Activated CD4-positive, alpha-beta T cell treated with anti-CD3 and anti-CD28 coated beads, Interleukin-2, amount 50 U/mL, for 1 hour (primary cell): ENCODE measurements at places on chromosomes 6 and 20.
A peak's percentile ranks its signal among the peaks of the same experiment; 100 is the strongest.

DNA sequence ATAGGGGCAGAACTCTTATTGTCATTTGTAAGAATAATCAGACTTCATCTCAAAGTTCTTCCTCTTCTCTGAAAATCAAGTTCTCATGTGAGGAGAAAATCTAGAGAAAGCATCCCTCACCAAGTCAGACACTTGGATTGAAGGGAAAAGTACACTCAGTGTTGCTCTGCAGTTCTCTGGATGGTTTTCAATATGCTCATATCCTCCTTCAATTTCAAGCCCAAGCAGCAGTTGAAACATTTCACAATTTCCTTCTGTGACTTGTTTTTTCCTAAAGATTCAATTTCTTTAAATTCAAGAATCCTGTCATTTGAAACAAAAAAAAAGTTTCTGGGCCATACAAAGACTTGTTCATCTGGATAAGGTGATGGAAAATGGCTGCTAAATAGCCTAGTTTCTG is 140.2 kb upstream of the AHI1 start:
- DNase-seq, result no peak

DNA sequence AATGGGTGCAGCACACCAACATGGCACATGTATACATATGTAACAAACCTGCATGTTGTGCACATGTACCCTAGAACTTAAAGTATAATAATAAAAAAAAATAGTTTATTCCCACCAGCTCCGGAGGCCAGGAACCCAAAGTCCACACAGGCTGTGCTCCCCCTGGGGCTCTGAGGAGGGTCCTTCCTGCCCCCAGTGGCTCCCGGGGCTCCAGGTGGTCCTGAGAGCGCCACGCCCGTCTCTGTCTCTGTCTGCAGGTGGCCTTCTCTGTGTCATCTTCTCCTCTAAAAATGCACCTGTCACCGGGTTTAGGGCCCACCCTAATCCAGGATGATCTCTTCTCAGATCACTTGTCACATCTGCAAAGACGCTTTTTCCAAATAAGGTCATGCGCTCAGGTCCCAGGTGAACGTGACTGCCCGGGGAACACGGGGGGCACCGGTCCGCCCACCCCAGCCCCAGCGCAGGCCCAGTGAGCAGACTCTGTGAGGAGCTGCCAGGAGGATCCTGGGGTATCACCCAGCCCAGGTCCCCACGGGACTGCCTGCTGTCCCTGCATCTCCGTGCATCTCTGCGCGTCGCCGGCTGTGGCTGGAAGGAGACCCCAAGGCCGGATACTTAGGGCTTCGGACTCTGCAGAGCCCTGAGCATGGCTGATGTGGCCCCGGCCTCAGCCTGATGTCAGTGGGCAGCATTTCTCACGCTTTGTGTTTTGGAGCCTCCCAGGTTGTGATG is 11.8 kb downstream of the SLCO4A1 start:
- no peak for DNase-seq

GRCh38 chr20:53582574-53583351 is 10.9 kb downstream of the ZNF217 start:
- peak; percentile 35 for DNase-seq

GRCh38 chr6:140956571-140957369 is 1176.0 kb upstream of the GJE1 start:
- DNase-seq, result no peak

DNA sequence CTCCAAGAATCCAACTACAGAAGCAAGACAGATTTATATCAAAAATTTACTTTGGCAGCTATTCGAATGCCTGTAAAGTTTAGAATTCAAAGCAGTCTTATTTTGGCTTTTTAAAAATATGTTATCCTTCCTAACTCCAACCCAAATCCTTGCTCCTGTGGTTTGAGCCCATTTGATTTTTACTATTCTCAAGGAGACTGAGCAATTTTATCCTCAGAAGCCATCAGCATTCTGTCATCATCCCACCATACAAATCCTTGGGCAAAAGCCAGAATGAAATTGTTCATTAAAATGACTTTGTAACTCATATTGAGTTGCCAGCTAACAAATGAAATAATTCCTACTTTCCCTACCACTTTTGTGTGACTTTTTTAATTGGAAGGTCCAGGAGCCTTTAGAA is 392.8 kb downstream of the ADGRB3 start:
- DNase-seq, result no peak
